ENCODE measurements at places on chromosomes 2 and 18.

DNA sequence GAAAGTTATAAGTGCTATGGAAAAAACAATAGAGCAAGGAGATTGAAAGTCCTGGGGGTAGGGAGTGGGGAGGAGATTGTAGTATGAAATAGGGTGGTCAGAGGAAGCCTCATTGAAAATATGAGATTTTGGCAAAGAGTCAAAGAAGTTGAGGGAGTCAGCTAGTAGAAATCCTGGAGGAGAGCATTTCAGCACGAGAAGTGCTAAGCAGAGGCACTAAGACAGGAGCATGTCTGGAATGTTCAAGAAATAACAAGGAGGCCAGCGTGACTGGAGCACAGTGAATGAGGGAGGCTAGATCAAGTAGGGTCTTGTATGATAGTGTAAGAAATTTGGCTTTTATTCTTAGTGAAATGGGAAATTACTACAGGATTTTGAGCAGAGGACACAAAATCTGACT, 2.1 kb upstream of the TSPYL6 start:
- no peak for DNase-seq

DNA sequence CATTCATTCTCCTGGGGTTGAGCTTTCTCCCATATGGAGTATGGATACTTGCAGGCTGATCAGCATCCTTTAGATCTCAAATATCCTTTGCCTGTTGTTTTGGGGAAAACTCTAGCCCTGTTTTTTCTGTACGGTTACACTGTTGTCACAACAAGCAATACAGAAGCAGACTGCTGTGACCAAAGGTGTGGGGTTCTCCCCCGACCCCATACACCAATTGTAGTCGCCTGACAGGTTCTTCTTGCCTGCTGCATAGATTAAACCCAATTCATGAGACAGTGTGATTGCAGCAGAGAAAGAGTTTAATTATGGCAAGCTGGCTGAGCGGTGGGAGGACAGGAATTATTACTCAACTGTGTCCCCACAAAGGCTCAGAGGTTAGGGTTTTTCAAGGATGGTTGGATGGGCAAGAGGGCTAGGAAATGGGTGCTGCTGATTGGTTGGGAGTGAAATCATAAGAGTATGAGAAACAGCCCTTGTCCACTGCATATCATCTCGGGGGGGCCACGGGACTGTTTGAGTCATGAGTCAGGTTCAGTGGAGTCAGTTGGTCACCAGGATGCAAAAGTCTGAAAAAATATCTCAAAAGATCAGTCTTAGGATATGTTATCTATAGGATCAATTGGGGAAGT, 40.6 kb downstream of the ITGB1BP1 start:
- no peak for DNase-seq

DNA sequence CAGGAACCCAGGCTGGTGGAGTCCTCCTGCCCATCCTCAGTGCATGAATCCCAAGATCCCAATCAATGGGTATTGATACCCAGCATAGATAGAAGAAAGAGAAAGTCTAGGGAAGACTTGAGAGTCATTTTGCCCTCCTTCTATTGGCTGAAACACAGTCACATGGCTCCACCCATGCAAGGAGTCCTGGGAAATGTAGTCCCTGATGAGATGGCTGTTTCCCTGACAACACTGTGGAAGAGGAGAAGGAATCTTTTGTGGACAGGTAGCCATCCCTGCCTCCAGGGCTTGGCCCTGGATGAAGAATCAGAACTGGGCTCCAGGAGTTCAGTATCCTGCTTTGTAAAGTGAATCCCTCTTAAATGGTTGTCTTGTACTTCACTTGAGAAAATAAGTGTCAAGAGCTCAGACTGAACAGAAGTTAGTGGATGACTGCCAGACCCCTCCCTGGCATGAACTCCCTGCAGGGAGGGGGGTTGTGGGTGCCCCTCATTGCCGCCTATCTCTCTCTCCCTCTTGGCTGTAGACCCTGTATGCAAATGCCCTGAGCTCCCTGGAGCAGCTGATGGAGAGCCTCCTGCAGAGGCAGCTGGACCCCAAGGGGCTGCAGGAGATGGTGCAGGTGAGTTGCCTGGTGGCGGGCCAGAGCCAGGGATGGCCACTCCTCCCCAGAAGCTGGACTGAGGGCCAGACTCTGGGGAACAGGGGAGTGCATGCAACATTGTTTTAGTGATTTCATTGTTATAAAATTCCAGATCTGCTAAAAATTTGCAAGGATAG, 36.1 kb downstream of the MROH2A start:
- peak; percentile 44 for DNase-seq

GRCh38 chr2:110713513-110714362, 18.6 kb upstream of the ACOXL start:
- no peak for DNase-seq

- DNase-seq: no peak
Measured at GRCh38 chr2:130759906-130760753, 4.8 kb downstream of the AMER3 start.

- DNase-seq: no peak
Measured at GRCh38 chr2:207113414-207113813, 52.3 kb downstream of the KLF7 start.

DNA sequence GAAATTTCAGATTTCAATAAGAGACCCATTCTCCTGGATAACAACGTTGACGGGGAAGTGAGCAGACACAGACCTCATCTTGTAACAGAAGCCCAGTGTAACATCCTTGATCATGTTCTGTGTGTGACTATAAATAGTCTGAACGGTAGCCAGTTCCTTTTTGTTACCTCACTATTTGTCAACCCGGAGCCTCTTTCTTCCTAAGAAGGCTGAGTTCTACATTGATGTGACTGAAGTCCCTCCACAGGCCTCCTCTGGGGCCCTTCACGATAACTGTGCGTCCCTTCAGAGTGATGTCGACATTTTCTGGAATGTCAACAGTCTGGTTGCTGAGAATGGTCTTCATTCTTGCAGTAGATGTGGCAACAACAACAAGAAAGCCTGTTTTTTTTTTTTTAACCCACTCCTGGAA, 6.3 kb upstream of the PLEKHM3 start:
- DNase-seq: no peak

GRCh38 chr2:67726416-67726815, 329.3 kb downstream of the ETAA1 start:
- no peak for DNase-seq

- no peak for DNase-seq
Measured at GRCh38 chr2:52036024-52036423, 1004.1 kb upstream of the NRXN1 start.

DNA sequence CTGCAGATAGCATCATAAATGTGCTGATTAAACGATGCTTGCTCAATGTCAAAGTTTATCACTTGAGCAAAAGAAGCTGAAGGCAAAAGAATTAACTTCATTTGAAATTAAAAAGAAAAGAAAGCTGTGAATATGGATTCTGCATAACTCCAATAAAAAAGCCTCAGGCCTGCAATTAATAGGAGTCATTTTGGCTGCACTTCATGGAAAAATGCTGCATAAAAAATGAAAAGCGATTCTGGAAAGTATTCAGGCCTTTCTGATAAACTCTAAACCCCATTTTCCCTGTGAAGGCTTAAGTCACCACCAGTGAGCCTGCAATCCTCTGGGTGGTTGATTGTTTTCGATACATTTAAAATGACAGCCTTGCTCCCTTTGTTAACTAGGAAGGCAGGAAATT, 1793.4 kb downstream of the SUCLG1 start:
- no peak for DNase-seq

DNA sequence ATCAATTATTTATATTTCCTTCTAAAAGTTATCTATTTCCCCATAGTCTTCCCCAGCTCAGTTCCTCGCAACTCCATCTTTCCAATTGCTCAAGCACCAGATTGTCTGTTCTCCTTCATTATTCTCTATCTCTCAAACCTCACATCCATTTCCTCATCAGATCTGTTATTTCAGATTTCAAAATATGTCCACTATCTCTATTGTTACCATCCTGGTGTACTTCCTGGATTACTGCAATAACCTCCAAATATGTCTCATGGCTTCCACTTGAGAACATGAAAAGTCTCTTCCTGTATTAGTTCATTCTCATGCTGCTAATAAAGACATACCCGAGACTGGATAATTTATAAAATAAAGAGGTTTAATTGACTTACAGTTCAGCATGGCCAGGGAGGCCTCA, 641.7 kb upstream of the ZEB2 start:
- no peak for DNase-seq

GRCh38 chr2:191593622-191594385, 84.1 kb upstream of the NABP1 start:
- no peak for DNase-seq

- DNase-seq: no peak
Measured at GRCh38 chr2:193253014-193253530, 1058.3 kb upstream of the TMEFF2 start.

DNA sequence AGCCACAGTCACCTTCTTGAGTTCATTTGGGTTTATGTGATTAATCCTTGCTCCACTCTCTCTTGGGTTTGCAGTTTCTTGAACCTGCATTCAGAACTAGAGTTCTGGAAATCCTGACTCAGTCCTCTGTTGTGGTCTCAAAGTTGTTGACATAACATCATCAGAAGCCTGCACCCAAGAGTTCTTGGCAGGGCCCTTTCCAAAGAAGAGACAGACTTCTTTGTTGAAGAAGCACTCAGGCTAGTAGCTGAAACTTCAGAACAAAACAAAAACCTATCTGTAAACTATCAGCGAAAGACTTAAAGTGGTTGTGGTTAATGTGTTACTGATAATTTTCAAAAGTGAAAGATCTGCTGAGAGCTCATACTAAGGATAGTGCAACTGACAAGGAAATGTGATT, 120.8 kb downstream of the FAM168B start:
- no peak for DNase-seq

GRCh38 chr2:240956935-240957655, 41.3 kb upstream of the SNED1 start:
- no peak for DNase-seq

- no peak for DNase-seq
Measured at GRCh38 chr2:1665761-1666505, 78.4 kb downstream of the PXDN start.

DNA sequence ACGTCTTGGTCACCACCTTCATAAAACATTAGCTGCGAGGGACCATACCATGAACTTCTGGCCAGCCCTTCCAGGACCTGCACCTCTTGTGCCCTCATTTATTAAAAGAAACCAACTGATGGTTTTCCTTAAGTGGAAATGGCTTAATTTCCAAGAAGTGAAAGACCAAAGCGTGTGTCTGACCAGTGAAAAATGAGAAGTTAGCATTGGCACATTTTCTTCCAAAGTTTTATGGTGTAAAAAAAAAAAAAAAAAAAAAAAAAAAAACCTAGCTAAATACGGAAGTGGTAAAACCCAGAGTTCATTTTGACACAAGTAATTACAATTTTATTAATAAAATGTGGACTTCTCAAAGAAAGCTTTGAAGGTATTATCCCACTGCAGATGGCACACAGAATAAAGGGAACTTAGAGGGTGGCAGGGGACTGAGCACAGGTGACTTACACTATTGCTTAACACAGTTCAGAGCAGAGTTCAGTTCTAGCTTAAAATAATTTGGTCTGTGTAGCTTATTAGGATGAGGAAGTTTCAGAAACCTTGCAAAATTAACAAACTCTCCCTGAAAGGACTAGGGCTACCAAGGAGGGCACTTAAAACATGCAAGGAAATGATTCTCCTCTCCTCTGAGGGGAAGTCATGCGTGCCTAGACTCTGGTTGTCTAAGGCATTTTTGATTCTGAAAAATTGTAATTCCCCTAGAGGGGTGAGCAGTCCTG, 42.2 kb upstream of the EPG5 start:
- no peak for DNase-seq

DNA sequence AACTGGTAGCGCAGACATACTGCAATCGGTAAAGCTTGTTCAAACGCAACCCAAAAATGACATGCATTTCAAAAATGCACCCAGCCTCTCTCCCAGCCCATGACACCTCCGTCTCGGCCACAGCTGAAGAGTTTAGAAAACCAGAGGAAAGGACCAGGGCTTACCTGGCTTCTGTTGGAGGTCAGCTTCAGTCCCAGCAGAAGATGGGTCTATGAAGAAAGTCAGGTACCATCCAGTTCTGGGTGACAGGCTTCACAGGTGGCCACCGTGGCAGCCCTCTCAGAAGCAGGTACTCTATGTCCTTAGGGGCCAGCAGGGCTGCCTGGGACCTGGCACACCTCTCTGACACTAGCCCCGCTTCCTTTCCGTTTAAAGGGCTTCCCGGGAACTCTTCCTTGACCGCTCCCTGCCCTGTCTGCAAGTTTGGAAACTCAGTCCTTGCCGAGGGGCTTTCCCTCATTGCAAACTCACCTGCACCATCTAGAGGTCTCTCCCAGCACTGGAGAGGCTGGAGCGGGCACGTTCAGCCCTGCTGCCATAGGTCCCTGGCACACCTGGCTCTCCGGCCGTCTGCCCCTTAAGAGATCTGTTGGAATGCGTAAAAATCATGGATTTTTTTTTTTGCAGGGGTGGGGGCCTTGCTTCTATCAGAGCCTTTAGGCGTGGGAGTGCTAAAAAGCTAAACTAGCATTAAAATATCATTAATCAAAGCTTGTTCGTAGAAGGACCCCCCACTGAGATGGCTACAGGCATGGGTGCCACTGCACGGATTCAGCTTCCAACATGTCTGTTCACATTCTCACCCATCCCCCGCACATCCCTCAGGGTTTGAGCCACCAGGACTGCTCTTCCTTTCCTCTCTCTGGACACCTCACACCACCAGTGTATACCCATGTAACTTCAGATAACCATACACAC, at the start of gene EDAR:
Gene EDAR, minus strand, starts transcription at position 425 of the 918 bp plus-strand sequence. CDS start 58,206 bp downstream, outside the sequence.
- peak; percentile 72 for DNase-seq

DNA sequence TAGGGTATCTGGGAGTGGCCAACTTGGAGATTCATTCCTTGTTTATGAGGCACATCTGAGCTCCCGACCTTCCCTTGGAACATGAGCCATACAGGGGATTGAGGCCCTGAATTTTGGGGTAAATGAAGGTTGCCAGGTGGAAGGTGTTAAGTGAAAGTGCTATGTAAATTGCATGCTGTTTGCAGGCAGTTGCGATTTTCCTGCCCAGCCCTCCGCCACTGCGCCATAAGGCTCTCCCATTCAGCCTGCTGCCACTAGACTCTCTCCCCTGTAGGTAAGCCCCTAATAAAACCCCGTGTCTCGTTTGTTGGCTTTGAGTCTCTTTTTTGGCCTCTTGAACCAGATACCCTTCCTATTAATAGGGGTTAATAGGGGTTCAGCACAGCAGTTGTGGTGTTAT, 33.8 kb downstream of the PCARE start:
- no peak for DNase-seq

GRCh38 chr2:160701822-160702221, 208.2 kb upstream of the RBMS1 start:
- no peak for DNase-seq

- DNase-seq: no peak
Measured at GRCh38 chr2:137929519-137929916, 34.8 kb upstream of the HNMT start.

- no peak for DNase-seq
Measured at GRCh38 chr18:50453014-50453680, 78.3 kb downstream of the SKA1 start.

DNA sequence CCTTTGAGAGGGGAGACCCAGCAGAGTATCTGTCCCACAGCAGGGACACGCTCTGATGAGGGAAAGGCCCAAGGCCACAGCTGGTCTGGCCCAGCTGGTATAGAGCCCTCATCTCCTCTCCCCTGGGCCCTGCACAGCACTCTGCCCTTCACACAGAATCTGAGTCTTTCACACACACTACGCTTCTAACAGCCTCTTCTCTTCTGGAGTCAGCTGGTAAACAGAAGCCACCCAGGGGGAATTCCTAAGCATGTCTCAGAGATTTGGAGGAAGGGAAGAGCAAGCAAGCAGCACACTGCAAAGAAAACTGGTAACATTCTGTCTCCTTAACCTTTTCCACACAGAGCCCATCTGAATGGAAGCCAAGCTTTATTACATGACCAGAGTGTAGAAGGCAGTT, 121.1 kb upstream of the ACAA2 start:
- no peak for DNase-seq
